ENCODE measurements at places on chromosomes 16 and 17.
A peak's percentile ranks its signal among the peaks of the same experiment; 100 is the strongest.

- DNase-seq: no peak
These were observed 93.1 kb downstream of the XYLT1 start for GRCh38 chr16:17377360-17378324.

- no peak for DNase-seq
These were observed 30.3 kb downstream of the CACNA1H start for GRCh38 chr16:1182950-1183907.

DNA sequence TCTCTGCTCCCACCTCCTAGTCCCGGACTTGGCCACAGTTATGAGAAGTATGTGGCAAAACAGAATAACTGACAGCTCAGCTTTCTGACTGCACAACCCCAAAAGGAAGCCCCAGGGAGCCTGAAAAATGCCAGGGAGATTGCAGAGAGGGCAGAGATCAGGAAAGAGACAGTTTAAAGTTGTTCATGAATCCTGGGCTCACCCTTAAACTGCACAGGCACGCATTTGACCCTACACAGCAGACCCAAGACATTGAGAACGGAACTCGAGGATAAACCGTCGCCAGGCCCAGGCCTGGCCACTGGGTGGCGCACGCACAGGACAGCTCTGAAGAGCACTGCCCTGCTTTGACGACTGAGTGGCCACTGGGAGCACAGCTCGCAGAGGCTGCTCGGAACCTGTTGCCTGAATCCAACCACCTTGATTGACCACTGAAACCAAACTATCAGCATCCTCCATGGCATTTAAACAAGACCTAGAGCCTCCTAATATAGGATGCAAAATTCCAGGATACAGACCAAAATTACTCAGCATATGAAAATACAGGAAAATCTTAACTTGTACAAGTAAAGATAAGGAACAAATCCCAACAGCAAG lies 114.0 kb downstream of the C16orf95 start:
- peak; percentile 54 for DNase-seq

GRCh38 chr17:21072745-21073197 lies 30.0 kb upstream of the USP22 start:
- DNase-seq: no peak

DNA sequence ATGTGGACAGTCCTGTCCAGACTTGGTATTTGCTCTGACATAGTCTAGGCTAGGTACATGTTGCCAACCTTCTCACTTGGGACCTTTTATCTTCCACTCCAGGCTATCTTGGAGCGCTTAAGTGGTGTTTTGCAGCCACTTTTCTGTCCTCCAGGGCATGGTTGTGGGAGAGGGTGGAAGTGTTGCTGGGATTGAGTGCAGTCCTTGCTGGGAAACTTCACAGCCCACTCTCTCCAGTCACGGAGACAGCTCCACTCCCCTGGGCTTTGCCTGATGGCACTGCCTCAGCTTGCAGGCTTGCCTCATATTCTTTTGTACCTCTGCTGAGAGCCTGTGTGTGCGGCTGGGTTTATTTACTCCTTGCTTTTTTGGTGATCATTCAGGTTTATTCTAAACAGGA lies 17.4 kb downstream of the RPA1 start:
- no peak for DNase-seq

DNA sequence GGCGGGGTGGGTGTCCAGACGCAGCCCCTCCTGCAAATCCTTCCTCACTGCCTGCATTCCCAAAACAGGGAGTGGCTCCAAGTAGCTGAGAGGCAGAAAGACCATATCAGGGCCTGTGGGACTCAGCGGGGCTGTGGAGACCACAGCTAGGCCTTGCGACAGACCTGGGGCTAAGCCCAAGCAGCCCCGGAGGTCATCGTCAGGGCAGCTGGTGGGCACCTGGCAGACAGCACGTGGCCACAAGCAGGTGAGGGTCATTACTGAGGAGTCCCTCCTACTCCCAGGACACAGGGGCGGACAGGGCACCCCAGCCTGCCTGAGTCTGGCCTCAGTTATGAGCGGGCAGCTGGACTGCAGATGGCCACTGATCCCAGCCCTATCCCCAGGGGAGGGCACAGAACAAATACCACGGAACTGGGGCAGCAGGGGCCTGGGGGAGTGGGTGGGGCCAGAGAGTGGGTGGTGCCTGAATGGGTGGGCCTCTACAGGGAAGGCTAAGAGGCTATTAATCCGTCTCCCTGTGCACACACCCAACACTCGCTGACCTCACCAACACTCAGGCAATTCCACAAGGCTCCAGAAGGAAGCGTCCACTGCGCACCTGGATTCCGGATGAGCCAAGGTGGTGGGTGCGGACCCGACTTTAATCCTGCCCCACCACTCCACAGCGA lies 8.5 kb downstream of the HS3ST6 start:
- no peak for DNase-seq

GRCh38 chr17:27701963-27702362 lies 71.0 kb downstream of the LGALS9 start:
- DNase-seq: no peak

- no peak for DNase-seq
These were observed 27.3 kb downstream of the SLC6A4 start for GRCh38 chr17:30208214-30208613.

GRCh38 chr16:2468233-2468724 lies 2.8 kb upstream of the NTN3 start:
- DNase-seq: no peak

GRCh38 chr17:80594431-80595269 lies 50.0 kb downstream of the RPTOR start:
- no peak for DNase-seq

- DNase-seq: no peak
These were observed 22.1 kb upstream of the ADAM11 start for GRCh38 chr17:44736551-44737240.

- no peak for DNase-seq
These were observed 122.8 kb downstream of the ANKRD11 start for GRCh38 chr16:89367538-89367915.

- DNase-seq: peak; percentile 84
These were observed 1.6 kb downstream of the OSGIN1 start for GRCh38 chr16:83954577-83955016.

DNA sequence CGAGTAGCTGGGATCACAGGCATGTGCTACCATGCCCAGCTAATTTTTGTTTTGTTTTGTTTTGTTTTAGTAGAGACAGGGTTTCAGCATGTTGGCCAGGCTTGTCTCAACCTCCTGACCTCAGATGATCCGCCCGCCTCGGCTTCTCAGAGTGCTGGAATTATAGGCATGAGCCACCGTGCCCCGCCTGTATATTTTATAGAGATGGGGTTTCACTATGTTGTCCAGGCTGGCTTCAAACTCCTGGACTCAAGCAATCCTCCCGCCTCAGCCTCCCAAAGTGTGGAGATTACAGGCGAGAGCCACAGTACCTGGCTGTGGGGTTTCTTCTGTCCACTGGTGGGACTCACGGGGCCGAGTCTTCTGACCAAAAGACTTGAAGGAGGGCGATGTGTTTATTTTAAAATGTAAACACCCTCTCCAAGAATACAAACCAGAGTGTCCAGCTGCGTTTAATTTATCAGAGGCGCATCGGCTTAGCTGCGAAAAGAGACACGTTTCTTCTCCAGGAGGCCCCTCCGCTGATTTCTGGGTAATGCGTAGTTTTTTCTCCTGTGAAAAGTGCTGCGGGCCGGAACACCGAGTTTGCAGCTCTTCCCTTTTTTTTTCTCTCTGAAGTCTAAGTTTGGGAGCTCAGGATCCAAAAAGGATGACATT lies 86.9 kb upstream of the CIBAR2 start:
- DNase-seq: no peak

DNA sequence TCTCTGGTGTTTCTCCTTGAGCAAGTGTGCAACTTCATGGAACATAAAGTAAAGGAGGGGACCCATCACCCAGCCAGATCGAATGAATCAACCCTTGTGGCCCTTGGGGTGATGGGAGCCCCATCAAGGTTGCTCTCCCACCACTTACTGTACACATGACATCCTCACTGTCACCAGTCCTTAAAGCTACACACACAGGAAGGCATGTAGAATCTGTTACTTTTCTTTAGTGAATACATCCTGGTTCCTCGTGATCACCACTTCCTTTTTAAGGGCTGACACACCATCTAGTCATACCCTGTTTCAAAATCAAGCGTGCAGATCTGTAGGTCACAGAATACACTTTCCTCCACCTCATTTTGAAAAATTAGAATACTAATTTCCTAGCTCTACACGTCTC lies 22.6 kb upstream of the MPHOSPH6 start:
- peak; percentile 96 for DNase-seq

GRCh38 chr16:84434800-84435199 lies 66.5 kb downstream of the ATP2C2 start:
- no peak for DNase-seq

GRCh38 chr17:57114085-57114673 lies 29.1 kb downstream of the AKAP1 start:
- DNase-seq: peak; percentile 23

- no peak for DNase-seq
These were observed 23.5 kb downstream of the EFTUD2 start for GRCh38 chr17:44875761-44876160.

DNA sequence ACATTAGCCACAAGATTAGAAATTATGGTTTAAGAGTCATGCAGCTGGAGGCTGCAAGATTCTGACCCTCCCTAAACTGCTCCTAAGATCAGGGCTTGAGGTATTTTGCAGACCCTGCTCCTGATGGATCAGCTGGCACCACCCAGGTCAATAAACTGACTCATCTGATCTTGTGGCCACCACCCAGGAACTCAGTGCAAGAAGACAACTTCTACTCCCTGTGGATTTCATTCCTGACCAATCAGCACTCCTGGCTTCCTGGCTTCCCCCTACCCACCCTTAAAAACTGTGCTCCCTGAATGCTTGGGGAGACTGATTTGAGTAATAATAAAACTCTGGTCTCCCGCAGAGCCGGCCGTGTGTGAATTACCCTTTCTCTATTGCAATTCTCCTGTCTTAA lies 25.0 kb upstream of the MILR1 start:
- no peak for DNase-seq

- DNase-seq: peak; percentile 83
These were observed 989 bp upstream of the DUSP14 start for GRCh38 chr17:37488607-37489196.

DNA sequence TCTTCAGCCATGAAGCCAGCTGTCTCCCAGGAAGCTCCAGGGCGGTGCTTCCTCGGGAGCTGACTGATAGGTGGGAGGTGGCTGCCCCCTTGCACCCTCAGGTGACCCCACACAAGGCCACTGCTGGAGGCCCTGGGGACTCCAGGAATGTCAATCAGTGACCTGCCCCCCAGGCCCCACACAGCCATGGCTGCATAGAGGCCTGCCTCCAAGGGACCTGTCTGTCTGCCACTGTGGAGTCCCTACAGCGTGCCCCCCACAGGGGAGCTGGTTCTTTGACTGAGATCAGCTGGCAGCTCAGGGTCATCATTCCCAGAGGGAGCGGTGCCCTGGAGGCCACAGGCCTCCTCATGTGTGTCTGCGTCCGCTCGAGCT lies 14.1 kb downstream of the STH start:
- no peak for DNase-seq

All from kidney capillary endothelial cell (primary cell).